Stimulated activated CD8-positive, alpha-beta memory T cell treated with anti-CD3 and anti-CD28 coated beads, Interleukin-15, amount 100 ng/mL, for 4 hours (primary cell): ENCODE measurements at places on chromosomes 3 and 15.

DNA sequence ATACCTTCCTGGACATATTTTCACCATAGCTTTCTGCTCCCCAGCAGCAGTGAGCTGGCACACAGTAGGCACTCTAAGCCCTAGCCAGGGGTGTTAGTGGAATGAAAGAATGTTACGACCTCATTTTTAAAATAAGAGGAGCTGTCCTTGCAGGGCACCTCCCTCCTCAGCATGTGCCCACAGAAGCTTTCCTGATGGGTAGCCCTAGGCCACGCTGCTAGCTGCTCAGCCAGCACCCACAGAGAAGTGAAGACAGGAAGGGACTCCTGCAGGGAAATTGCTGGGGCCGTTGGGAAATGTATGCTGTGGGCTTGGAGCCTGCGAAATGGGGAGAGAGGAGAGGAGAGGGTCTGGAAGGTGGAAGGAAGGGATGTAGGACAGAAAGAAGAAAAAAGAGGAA is 87.3 kb upstream of the ANKRD34C start:
- DNase-seq, result no peak

- no peak for DNase-seq
Measured at GRCh38 chr3:146142757-146143156, 18.2 kb downstream of the PLOD2 start.

DNA sequence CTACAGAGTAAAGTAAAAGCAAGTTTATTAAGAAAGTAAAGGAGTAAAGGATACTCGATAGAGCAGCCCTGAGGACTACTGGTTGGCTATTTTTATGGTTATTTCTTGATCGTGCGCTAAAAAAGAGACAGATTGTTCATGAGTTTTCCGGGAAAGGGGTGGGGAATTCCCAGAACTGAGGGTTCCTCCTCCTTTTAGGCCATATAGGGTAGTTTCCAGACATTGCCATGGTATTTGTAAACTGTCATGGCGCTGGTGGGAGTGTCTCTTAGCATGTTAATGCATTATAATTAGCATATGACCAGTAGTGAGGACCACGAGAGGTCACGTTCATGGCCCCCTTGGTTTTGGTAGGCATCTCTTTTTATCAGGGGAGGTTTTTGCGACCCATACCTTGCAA is 213.1 kb downstream of the OSBPL10 start:
- DNase-seq, result no peak

- DNase-seq, result no peak
Measured at GRCh38 chr15:73620078-73620477, 13.1 kb downstream of the NPTN start.

DNA sequence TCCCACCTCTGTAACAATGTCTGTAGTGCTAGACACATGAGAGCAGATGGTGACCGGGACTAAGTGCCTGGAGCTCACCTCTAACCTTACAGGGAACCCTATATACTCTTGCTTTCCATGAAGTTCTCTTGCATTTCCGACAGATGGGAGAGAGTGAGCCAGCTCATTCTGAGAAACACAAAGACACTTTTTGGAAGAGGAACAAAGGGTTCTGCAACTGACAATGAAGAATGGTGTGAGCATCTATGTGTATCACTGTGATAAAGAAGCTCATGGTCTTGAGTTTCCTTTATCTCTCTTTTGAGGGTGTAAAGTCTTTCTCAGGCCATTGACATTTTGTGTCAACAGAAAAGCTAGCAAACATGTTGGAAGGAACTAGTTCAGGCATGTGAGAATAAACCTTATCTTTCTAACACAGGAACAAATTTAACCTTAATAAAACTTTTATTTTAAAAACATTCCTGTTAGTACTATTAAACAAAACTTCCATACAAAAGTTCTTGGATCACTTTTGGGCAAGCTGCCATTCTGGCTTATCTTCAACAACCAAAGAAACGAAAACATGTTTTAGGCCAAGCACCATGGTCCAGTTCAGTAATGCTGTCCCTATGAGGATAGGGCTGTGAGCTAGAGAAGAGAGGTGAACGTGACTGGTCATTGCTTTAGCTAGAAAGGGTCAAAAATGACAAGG is 142.7 kb downstream of the THRB start:
- no peak for DNase-seq

DNA sequence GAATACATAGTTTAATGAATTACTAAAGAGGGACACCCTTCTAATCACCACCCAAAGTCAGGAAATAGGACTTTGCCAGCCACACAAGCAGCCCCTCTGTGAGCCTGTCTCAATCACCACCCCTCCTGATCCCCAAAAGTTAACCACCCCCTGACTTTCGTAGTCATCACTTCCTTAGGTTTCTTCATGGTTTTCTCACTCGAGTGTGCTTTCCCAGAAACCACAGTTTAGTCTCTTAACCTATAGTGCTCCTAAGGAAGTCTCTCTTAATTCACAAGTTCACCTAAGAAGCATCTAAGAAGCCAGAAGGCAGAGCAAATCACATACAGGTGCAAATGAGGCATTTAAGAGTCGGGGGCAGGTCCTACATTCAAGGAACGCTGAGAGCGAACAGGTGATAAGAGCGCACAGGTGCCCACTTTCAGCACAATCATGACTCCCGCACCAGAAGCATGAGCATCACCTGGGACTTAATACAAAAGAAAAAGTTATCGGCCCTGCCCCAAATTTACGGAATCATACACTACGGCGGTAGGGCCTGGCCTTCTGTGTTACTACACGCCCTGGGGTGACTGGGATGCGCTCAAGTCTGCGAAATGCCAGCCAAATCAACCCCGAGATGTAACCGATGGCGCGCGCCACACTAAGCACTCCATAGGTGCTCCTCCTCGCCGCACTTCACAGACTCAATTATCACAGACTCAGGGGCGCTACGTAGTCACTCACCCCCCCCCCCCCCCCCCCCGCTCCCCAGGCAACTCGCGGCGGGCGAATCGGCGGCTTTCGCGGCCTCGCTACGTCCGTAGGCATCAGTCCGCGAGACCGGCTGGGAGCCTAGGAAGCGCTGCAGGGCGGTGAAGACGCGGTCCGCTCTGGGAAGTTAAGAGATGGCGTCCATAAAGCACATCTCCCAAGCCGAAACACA is 815 bp downstream of the ULK4 start:
- DNase-seq, result peak; percentile 26

DNA sequence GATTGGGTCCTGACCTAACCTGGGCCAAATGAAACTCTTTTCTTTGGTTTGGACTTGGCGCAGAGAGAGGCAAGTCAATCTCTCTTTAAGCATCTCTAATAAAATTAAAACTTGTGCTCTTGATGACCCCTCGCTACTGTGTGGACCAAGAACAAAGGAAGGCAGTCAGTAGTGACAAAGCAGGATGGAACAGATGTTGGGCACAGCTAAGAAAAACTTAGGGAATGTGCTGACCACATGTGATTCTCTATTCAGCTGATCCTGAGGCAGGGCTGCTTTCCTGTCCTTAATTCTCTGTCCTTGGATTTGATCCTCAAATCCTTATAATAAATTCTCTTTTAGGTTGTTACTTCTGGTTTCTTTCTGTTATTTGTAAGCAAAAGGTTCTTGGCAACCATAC is 259.9 kb downstream of the ZIC1 start:
- no peak for DNase-seq

- DNase-seq, result no peak
Measured at GRCh38 chr15:41890050-41890690, 3.7 kb downstream of the SPTBN5 start.

GRCh38 chr3:24067483-24067882 is 122.4 kb downstream of the NR1D2 start:
- no peak for DNase-seq

- no peak for DNase-seq
Measured at GRCh38 chr3:61111825-61112224, 139.4 kb downstream of the FHIT start.

DNA sequence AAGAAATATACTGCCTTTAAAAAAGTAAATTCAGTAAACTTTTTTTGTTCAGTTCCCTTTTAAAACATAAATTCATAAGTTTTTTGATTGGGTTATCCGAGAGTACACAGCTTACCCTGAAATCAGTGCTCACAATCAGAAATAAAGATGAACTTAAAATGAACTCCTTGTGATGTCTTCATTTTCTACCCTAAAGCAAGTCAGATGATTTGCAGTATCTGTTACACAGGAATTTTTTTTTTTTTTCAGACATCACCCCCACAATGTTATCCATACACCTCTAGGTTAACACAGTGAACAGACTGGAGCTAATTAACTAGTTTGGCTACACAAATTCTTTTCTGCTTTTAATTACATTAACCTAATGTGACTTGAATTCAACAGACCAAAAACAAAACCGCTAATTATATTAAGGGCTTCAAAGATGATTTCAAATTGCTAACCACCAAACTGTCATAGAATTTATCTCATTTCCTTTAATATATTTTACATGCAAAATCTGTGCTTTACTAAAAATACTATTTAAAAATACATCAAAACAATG is 1042.0 kb downstream of the ROBO1 start:
- DNase-seq, result no peak

GRCh38 chr3:170128259-170128976 is 53.1 kb downstream of the PHC3 start:
- no peak for DNase-seq

DNA sequence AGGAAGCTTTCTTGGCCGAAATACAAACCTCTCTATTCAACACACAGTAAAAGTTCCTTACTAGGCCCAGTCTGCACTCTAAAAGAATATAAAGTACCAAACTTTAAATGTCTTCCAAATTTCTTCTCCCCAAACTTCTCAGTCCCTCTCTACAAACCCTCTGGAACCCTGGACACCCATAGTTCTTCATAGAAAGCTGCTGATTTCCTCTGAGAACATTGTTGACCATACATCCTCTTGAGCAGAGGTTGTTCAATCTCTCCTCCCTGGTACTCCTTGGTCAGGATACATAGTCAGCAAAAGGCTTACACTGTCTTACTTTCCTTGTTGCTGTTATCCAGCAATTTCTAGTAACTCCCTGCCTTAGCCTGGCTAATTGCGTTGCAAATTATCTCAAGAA is 3.1 kb upstream of the ACAP2 start:
- DNase-seq, result no peak

GRCh38 chr3:110099711-110100110 is 762.4 kb upstream of the DPPA4 start:
- no peak for DNase-seq

- DNase-seq, result no peak
Measured at GRCh38 chr3:149332227-149332765, 1.1 kb downstream of the TM4SF18 start.

GRCh38 chr3:38374221-38374620 is 27.6 kb downstream of the XYLB start:
- no peak for DNase-seq

DNA sequence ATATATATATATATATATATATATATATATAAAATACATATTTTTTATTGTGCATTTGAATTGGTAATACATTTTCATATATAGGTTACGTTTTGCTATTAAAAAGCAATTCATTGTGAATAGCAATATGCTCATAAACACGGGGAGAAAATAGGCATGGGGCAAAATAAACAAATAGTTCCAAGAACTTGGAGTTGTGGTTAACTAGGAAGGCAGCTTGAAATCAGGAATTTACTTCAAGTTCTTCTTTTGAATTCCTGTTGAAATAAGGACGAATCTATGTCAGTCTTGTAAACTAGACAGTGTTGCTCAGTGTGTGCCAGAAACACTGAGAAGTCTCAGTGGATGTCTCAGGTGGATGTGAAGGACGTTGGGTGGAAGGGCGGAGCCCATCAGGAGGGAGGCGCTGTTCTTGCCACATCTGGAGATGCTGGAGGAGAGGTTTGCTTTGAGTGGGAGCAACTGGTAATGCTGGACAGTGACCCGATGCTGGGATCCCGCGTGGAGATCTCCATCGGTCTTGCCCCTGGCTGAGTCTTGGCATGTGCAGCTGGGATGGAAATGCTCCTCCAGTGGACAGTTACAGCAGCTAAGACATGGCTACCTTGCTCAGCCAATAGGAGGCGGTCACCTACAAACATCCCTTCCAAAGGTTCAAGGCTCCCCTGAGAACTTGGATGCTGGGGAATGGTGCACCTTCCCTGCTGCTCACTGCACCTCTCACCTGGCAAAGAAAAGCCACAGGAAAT is 2.5 kb downstream of the IL16 start:
- DNase-seq, result no peak

DNA sequence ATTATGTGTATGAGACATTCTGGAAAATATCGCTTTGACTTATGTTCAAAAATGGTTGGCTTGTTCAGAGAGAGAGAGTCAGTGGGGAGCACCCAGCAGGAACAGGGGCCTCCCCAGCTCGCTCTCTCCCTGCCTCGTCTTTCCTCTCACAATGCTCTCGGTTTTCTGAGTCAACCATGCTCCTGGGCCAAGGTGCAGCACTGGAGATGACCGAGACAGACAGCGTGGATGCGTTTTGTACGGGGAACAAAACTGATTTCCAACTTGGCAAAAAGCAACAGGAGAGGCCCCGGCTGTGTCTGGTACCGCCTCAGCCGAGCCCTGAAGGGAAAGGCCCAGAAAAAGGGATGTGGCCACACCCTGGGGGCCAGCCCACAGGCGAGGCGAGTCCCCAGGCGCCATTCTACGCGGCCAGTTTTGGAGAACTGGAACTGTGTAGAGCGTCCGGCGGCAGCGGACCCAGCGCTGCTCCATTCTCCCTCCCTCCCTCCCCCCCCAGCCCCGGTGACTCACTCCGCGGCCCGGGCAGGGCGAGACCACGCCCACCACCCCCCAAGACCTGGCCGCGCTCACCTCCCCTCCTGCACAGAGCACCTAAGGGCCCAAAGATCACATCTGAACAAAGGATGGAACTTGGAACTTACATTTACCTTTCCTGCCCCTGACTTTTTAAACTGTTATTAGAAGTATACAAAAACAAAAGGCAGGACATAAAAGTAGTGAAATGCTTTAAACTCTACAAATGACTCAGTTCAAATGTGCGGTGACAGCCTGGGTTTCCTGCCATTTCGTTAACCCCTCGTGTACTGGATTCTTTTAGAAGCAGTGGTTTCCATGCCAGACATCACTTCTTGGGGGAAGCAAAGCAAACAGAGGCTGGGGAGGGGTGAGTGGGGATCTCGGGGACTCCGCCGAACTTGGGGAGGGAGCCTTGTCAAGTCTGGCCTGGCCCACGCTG is 12.7 kb downstream of the ATP10A start:
- DNase-seq, result peak; percentile 54

DNA sequence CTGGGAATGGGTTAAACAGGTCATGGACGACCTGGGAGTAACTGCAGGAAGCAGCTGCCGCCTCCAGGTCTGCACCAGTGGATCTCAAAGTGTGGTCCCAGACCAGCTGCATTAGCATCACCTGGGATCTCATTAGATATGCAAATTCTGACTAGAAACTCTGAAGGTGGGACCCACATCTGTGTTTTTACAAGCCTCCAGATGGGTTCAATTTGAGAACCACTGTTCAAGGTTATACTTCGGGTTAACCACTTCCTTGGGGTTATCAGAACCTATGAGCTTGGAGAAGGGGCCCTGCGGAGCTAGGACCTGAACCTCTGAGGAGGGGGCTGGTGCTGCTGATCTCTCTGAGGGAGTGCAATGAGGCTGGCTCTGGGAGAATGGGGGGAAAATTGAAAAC is 324.8 kb upstream of the CTDSPL start:
- no peak for DNase-seq

DNA sequence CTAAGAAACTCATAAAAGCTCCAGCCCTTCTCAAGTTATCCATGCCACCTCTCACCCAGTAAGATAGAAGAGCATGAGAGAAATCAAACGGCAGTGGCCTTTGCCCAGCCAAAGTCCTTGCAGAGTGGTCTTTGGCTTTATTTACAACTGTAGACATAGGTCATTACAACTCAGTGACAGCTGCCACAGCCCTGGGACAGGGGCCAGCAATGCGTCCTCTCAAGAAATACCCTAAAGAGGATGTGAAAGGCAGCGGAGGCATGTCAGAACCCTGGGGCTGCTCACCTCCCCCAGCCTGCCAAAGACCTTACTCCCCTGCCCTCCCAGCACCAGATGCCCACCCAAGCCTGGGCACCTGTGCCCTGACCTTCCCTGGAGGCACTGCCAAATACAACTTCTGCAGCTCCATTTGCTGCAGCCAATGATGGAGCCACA is 6.3 kb downstream of the ACAA1 start:
- DNase-seq, result no peak
